Right cardiac atrium (tissue), 5 donors: ENCODE measurements at places on chromosomes 2 and 18. TPM values are rescaled to one million over a fixed set of nuclear protein-coding genes. Genes with fewer than 3 reads are reported as not detected.

DNA sequence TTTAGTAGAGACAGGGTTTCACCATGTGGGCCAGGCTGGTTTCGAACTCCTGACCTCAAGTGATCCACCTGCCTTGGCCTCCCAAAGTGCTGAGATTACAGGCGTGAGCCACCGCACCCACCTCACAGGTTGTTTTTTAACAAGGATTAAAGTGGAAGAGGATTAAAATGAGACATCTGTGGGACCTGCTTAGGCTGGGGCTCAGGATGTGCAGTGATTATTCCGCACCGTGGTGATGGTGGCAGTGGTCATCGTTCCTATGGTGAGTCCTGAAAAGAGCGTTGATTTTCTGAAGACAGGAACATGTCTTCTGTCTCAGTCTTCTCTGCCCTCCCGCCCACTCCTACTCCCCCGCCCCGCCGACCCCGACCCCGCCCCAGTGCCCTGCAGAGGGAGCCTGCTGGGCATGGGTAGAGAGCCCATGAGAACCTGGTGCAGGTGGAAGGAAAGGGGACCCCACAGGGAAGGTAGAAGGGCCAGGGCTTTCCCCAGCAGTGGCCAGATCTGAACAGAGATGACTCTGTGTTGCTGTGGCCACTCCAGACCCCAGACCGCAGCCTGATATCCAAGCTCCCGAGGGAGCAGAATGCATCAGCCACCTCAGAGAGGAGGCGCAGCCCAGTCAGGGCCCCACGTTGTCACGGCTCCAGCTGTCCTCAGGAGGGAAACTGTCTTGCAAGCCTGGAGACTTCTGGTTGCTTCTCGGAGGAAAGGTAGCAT, 34.5 kb upstream of the FOSL2 start:
- DNase-seq, result peak; percentile 24

DNA sequence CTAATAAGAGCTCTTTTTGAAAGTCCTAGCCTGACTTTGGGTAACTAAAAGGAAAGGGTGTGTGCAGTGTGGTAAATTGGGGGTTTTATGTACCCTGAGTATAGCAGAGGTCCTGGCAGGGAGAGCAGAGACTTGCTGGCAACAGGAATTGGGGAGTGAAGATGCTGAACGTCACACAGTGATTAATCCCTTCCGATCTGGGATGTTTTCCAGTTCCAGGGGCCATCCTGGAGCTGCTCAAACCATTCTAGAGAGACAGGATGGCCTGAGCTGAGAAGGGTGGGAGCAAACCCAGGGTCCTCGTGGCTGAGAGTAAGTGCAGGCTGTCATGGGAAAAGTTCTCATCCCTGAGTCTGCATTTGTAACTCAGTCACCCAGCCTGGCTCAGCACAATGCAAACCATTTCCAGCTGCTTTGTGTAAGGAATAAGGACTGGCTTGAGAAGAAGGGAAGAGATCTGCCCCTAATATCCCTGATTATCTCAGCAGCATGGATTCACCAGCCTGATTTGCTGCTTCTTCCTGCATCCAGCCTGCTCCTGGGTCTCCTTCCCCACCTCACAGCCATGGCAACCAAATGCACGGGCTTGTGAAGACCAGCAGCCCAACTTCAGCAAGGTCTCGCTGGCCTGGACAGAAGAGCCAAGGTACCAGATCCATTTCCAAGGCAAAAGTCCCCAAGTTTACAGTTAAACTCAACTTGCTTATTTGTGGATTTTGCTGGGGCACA, 47.1 kb upstream of the CELF4 start:
- no peak for DNase-seq

GRCh38 chr2:122980671-122981070, 1044.4 kb upstream of the CNTNAP5 start:
- no peak for DNase-seq

GRCh38 chr2:76829374-76830234, 692.6 kb downstream of the LRRTM4 start:
- DNase-seq, result no peak

DNA sequence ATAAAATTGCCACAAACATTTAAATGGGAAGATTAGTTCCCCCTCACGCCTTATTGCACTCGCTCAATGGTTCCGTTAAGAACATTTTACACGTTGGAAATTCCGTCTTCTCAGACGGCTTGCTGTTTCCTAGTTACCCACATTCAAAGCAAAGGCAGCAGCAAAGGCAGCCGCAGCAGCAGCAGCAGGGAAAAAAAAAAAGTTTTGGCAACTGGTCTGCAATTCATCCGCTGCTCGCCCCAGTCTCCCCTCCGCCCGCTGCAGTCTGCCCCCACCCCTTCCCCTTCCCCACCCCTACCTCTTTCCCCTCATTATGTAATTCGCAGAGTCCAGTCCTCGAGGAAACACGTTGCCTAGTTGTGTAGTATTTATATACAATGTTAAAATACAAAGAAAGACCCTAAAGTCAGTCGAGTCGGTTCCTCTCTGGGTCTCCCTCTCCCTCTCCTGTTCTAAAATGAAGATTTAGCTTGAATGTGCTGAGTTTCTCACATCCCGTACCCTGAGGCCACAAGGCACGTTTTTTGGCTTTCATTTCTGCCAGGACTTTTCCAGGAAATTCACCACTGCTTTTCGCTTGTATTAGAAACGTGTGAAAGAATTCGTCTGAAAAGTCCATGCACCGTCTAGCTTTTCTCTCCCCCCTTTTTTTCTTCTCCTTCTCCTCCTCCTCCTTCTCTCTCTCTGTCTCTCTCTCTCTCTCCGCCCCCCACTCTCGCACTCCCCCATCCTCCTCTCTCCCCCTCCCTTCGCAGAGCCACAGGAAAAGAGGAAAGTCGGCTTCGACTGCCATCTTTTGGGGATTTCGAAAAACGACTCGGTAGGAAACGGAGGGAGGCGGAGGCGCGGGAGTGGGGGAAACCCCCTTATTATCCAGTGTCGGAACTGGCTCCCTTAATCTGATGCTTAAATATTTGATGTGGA, 140.0 kb downstream of the MEIS1 start:
- DNase-seq, result peak; percentile 76

GRCh38 chr2:201313362-201313761, 43.8 kb downstream of the FLACC1 start:
- DNase-seq, result no peak

GRCh38 chr2:157443795-157444640, at the start of gene CYTIP:
Gene CYTIP (minus strand): TSS chr2:157444089. CDS start chr2:157444020, 69 bp downstream.
- no peak for DNase-seq

DNA sequence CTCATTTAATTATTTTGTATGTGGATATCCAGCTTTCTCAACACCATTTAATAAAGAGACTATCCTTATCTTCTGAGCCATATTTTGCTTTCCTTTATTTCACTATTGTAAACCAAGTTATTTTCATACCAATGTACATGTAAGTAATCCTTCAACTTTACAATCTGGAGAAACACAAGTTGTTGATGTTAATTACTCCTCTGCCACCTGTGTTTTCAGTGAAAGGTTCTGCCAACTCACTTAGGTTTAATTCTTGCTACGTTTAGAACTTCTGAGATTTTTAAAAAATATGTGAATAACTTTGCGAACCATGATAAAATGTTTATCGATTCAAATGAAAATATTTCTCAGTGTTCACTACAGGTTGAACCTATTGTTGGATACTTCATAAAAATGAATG, 244.4 kb downstream of the CDH7 start:
- DNase-seq, result no peak

DNA sequence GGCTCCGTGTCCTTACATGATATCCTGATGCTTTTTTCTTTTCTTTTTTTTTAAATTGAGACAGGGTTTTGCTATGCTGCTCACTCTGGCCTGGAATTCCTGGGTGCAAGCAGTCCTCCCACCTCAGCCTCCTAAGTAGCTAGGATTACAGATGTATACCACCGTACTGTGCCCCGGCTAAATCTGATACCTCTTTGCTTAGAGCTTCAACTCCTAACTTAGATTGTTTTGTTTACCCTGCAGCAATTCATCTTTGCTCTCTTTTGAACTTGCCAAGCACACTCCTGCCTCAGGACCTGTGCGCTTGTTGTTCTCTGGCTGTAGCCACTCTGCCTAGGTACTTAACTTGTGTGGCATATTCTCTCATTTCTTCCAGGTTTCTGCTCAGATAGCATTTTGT, 24.5 kb downstream of the RAB10 start:
- DNase-seq, result no peak

DNA sequence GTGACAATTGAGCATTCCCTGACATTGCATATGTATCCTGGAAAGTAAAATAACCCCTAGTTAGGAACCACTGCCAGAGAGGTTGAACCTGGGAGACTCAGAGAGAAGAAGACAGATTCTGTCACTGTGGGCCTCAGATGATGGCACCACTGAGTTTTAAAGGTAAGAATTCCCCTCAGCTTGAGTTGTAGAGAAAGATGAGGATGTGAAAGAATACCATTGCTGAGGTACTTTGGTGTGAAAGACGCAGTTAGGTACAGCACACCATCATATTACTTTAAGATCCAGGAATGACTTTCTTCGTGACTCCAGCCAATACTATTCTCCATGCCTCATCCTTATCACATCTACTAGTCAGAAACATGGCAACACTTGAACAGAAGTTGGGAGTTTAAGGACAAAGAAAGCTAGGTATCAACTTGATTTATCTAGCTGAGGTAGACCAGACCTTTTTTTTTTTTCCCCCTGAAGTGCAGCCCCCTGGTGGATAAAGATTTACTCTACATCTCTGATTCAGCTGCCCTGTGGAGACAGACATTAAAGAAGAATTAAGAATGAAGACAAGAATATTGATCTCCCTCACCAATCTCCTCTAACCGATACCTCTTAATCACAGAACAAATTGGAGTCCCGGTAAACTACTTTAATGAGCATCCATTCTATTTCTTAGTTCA, 630.5 kb upstream of the FANCL start:
- DNase-seq, result no peak

DNA sequence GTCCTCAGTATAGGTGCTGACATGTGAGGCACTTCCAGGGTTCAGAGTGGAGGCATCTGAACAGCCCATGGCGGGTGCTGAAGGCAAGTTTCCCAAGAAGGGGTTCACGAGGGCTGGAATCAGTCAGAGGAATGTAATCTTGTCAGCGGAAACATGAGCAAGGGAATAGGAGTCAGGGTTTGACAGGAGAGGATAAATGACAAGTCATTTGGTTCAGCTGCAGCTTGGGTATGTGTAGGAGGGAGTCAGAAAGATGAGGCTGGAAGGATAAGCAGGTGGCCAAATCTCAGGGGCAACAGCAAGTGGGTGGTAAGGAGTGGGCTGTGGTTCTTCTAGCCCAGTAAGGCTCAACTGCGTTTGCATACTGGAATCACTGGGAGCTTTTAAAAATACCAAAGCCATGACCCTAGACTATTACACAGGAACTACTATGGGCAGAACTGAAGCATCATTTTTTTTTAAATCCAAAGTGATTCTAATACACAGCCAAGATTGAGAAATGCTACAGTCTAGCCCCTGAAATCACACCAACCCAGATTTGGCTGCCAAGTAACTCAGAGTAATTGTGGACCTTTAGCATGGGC, 41.8 kb upstream of the NAB1 start:
- peak; percentile 19 for DNase-seq

AQP12B gene
- not detected for total RNA-seq

HRH4 gene
- not detected for total RNA-seq

CYTIP gene
- 2.3 TPM for total RNA-seq

OR6B2 gene
- total RNA-seq, result not detected

UBXN4 gene
- total RNA-seq, result 82.7 TPM
